ENCODE measurements at places on chromosomes 2 and 18. TPM values are rescaled to one million over a fixed set of nuclear protein-coding genes. Genes with fewer than 3 reads are reported as not detected.

ATP6V1C2 gene
- not detected for total RNA-seq

GRP gene
- not detected for total RNA-seq

CIAO1 gene
- 71.8 TPM for total RNA-seq

AFF3 gene
- total RNA-seq, result not detected

SH2D6 gene
- not detected for total RNA-seq

SPP2 gene
- not detected for total RNA-seq
